ENCODE measurements at places on chromosomes 1 and 21.

DNA sequence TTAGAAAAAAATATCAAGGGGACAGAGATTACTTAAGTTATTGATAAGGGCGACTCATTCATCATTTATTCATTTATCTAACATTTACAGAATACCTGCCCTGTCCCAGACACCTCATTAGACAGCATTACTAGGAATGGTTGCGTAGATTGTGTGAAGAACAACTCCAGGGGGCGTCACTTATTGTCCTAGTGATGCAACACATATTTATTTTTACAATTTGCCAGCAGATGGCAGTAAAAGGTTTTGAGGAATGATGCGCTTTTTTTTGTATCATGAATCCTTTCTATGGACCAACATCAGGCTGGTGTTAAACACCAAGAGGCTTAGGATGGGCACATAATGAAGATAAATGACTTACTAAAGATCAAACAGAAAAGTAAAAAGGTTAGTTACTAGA, 5.5 kb downstream of the NCAM2 start:
- no peak for DNase-seq

GRCh38 chr1:46450160-46450517, 39.5 kb upstream of the DMBX1 start:
- no peak for DNase-seq

DNA sequence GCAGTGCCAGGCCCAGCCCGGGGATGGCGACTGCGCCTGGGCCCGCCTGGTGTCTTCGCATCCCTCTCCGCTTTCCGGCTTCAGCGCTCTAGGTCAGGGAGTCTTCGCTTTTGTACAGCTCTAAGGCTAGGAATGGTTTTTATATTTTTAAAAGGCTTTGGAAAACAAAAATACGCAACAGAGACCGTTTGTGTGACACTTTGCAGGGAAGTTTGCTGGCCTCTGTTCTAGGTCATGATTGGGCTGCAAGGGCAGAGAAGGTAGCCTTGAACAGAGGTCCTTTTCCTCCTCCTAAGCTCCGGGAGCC, 719 bp downstream of the SOD1 start:
- no peak for DNase-seq

DNA sequence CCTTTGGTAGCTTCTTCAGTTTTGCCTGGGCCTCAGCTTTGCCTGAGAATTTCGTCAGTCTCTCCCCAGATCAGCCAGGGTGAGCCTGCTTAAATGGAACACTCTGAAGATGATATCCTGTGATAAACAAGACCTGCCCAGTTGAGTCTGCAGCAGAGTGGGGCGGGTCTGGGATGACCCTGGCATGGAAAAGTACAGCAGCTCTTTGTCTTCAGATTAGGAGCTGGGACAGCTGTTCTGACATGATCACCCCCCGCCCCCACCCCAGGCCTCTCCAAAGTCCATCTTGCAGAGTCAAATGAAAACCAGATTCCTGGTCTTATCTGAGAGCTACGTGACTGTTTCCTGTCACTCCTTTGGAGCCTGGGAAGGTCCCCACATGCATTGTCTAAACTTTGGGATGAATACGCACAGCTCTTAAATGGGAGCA, 2.2 kb upstream of the TMEM51 start:
- no peak for DNase-seq

DNA sequence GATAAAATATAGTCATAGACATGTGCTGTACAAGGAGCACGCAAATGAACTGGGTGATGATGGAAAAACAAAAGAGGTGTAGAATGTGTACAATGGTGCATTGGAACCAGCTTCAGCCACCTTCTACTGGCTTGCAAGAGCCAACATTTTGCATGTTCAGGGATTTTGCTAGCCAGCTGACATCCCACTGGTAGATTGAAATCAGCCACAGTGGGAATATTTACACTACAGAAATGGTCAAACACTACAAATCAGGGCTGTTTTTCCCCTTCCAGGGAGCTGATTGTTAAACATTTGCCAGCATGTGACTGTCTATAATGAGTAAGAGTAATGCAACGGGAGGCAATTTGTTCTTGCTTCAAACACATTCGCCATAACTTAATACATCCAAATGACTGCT, 23.2 kb downstream of the PMVK start:
- no peak for DNase-seq

GRCh38 chr1:50329332-50329932, 93.8 kb downstream of the DMRTA2 start:
- DNase-seq = no peak
